ENCODE measurements at places on chromosomes 12 and 14. TPM values are rescaled to one million over a fixed set of nuclear protein-coding genes. Genes with fewer than 3 reads are reported as not detected.

The CLEC14A gene
- 13.2 TPM for total RNA-seq

The KCNJ8 gene
- total RNA-seq, result 17.5 TPM

The SLC4A8 gene
- 0.71 TPM for total RNA-seq

The KLC1 gene
- total RNA-seq, result 230 TPM

The IGFBP6 gene
- 444 TPM for total RNA-seq

The KCNA1 gene
- 1.4 TPM for total RNA-seq

The TCL1B gene
- total RNA-seq, result not detected

The PTPRR gene
- 4.2 TPM for total RNA-seq

The METTL25 gene
- 59.9 TPM for total RNA-seq

The MYF6 gene
- total RNA-seq, result not detected

The CFAP251 gene
- 1.1 TPM for total RNA-seq

The MMP14 gene
- total RNA-seq, result 86.6 TPM

The TMEM63C gene
- total RNA-seq, result 1.1 TPM

The NPAS3 gene
- 4.6 TPM for total RNA-seq

The MTA1 gene
- total RNA-seq, result 25.7 TPM

The HOTAIR gene
- not detected for total RNA-seq

The MANSC4 gene
- total RNA-seq, result not detected

The IGF1 gene
- total RNA-seq, result 27.1 TPM

The CISTR gene
- total RNA-seq, result not detected

The ASPG gene
- 0.36 TPM for total RNA-seq

The ANKRD33 gene
- not detected for total RNA-seq

The C14orf132 gene
- total RNA-seq, result 30.4 TPM

The ADAM20 gene
- total RNA-seq, result 4.4 TPM

The KRT72 gene
- not detected for total RNA-seq

The VDR gene
- 2.5 TPM for total RNA-seq

The MNAT1 gene
- 39.6 TPM for total RNA-seq

The GALNT8 gene
- total RNA-seq, result 3.6 TPM

The PIWIL1 gene
- total RNA-seq, result not detected

The CRIP1 gene
- 4.9 TPM for total RNA-seq

The OTOGL gene
- total RNA-seq, result 1.6 TPM

The ABCB9 gene
- total RNA-seq, result 2.5 TPM

The OR10AD1 gene
- not detected for total RNA-seq

The ARMH4 gene
- 5.0 TPM for total RNA-seq

The TBX5 gene
- not detected for total RNA-seq

The GALNT16 gene
- 12.5 TPM for total RNA-seq

The CAPZA3 gene
- total RNA-seq, result not detected

The IL31 gene
- total RNA-seq, result not detected

The HOXC9 gene
- not detected for total RNA-seq

The GPR84 gene
- 0.54 TPM for total RNA-seq

The TMCC3 gene
- total RNA-seq, result 6.6 TPM

The INSM2 gene
- total RNA-seq, result not detected

The GLIPR1L1 gene
- not detected for total RNA-seq

The AKAP5 gene
- 1.7 TPM for total RNA-seq

The C12orf54 gene
- total RNA-seq, result not detected

The TAC3 gene
- total RNA-seq, result 4.5 TPM

The C14orf39 gene
- not detected for total RNA-seq

The FZD10 gene
- 1.2 TPM for total RNA-seq

The NEDD8 gene
- total RNA-seq, result 217 TPM

Data from sigmoid colon (tissue), 7 donors.